ENCODE measurements at places on chromosomes 7 and 10. TPM values are rescaled to one million over a fixed set of nuclear protein-coding genes. Genes with fewer than 3 reads are reported as not detected.

DNA sequence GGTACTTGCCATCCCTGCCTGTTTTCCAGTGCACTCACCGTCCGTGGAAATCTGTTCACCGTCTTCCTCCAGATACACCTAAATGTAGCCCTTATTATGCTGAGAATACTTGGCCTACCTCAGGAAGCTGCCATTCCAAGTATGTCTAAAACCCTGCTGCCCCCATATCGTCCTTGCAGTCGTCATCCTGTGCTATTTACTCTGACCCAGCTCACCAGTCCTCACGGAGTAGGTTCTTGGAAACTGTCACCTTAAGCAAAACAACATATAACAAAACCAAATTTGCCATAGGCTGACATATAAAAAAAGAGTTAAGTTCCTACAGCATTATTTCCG, 880 bp upstream of the PIP4K2A start:
- no peaks in the 10 kb centered on the region for H3K36me3 ChIP-seq
- DNase-seq, result no peak
- no peaks in the 10 kb centered on the region for H3K27me3 ChIP-seq
- no peak overlapping the region for H3K4me3 ChIP-seq

DNA sequence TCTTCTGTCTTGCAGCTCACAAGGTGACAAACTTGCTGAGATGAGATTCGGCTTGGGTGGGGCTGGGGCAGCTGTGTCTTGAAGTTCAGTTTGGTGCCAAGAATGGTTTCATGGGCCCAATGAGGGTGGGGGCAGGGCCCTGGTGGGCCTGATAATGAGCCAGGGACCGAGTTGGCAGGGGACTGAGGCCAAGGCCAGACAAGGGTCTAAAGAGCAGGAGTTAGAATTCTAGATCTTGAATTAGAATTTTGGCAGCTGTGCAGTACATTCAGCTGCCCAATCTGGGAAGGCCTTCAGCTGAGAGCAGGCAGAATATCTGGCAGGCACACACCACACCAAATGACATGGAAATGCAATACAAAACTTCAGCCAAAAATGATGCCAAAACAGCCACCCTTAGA, 1.5 kb upstream of the JAZF1 start:
- no peaks in the 10 kb centered on the region for H3K27me3 ChIP-seq
- no peak overlapping the region for H3K4me3 ChIP-seq
- no peak for DNase-seq
- no peaks in the 10 kb centered on the region for H3K36me3 ChIP-seq
- no peak overlapping the region for H3K27ac ChIP-seq
- H3K4me1 ChIP-seq, result peaks cover 35% of the 10 kb centered on the region

GRCh38 chr7:28243861-28244260, 63.3 kb upstream of the JAZF1 start:
- DNase-seq, result no peak
- no peaks in the 10 kb centered on the region for H3K4me1 ChIP-seq
- H3K27ac ChIP-seq, result no peak overlapping the region
- H3K27me3 ChIP-seq, result no peaks in the 10 kb centered on the region
- H3K4me3 ChIP-seq, result no peak overlapping the region
- H3K36me3 ChIP-seq, result no peaks in the 10 kb centered on the region

Gene TCAF2
- total RNA-seq, result 3.0 TPM

- H3K4me1 ChIP-seq, result no peaks in the 10 kb centered on the region
- DNase-seq, result no peak
- no peaks in the 10 kb centered on the region for H3K36me3 ChIP-seq
- H3K27ac ChIP-seq, result no peak overlapping the region
These were observed 26.5 kb downstream of the MRC1 start for GRCh38 chr10:17835688-17836087.

- H3K36me3 ChIP-seq, result no peaks in the 10 kb centered on the region
- no peak overlapping the region for H3K27ac ChIP-seq
- no peak overlapping the region for H3K4me3 ChIP-seq
- no peaks in the 10 kb centered on the region for H3K4me1 ChIP-seq
These were observed 261.0 kb downstream of the GRID1 start for GRCh38 chr10:86105640-86106039.

DNA sequence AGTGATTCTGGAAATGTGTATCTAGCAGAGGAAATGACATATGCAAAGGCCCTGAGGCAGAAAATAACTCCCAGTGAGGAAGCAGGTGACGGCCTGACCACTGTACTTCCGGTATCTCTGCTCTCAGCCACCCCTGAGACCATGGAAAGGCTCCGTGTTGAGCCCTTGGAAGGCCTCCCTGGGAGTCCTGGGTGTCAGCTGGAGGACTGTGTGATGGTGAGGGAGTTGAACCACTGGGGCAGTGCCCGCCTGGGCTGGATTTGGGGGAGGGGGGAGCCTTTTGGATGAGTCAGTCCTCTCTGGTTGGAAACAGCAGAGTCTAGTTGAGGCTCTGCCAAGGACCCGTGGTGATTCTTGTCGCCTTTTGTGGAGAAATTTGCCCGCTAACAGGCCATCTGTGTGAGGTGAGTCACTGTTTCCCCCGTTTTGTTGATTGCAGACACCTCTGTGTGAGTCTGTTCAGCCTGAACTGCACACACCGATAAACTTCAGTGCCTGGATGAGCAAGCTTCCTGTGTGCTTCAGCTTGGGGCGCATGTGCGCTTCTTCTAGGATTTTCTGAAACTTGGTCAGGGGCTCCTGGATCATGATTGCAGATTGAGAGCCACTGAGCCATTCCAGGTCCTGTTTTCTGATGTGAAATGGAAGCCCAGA, 98.6 kb downstream of the GRK5 start:
- no peak overlapping the region for H3K4me3 ChIP-seq
- DNase-seq, result peak; percentile 72
- peaks cover 19% of the 10 kb centered on the region for H3K4me1 ChIP-seq
- peak overlapping the region; percentile 90 for H3K27ac ChIP-seq
- H3K36me3 ChIP-seq, result no peaks in the 10 kb centered on the region

DNA sequence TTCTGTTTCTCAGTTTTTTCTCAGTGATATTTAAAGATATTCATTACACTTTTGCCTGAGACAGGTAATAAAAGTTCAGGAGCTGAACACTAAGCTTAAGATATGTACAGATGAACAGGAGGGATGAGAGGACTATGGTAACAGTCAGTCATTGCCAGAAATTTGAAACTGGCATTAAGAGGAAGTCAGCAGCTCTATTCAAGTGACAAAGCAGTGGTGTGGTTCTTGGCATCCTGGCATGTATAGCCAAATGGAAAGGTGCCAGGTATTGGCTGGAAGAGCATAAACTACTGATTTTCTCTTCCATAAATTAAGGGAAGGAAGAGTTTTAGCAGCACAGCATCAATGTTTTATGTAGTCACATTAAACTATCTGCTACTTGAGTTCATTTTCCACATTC, 22.7 kb downstream of the HOXA1 start:
- no peak for DNase-seq
- no peaks in the 10 kb centered on the region for H3K27me3 ChIP-seq
- H3K4me3 ChIP-seq, result no peak overlapping the region
- no peaks in the 10 kb centered on the region for H3K4me1 ChIP-seq
- H3K27ac ChIP-seq, result no peak overlapping the region
- no peaks in the 10 kb centered on the region for H3K36me3 ChIP-seq

Measured in transverse colon (tissue), 4 donors.